Psoas muscle (tissue), 8 donors: ENCODE measurements at places on chromosomes 1 and 21.

DNA sequence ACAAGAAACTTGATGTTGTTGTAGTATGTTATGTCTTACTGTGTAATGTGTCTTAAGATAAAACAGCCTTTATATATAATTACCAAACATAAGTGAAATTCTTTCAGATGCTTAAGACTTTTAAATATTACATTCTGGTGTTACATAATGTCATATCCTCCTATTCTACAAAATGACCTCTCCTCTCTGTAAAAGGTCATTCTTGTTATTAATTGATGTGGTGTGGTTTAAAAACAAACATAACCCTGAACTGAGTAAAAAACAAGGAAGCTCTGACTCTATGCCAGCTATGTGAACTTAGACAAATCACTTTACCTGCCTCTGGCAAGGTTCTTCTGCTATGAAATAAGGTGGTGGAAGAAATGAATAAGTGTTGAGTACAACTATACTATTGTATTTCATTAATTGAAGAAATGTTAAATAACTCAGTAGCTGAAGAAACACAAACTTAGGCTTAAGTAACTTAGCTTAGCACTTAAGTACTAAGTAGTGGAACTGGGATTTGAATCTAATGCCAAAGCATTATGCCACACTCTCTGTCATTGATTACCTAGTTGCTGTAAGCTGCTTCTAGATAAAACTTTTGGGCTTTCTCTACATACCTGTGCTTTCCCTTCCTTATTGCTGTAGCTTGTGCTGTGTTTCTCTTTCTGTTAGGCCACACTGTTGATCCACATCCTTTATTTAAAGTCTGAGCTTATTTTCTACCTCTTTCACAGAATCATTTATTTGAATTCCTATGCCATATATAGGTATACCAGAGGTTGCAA lies 859 bp upstream of the ANGPTL1 start:
- no peak for DNase-seq

DNA sequence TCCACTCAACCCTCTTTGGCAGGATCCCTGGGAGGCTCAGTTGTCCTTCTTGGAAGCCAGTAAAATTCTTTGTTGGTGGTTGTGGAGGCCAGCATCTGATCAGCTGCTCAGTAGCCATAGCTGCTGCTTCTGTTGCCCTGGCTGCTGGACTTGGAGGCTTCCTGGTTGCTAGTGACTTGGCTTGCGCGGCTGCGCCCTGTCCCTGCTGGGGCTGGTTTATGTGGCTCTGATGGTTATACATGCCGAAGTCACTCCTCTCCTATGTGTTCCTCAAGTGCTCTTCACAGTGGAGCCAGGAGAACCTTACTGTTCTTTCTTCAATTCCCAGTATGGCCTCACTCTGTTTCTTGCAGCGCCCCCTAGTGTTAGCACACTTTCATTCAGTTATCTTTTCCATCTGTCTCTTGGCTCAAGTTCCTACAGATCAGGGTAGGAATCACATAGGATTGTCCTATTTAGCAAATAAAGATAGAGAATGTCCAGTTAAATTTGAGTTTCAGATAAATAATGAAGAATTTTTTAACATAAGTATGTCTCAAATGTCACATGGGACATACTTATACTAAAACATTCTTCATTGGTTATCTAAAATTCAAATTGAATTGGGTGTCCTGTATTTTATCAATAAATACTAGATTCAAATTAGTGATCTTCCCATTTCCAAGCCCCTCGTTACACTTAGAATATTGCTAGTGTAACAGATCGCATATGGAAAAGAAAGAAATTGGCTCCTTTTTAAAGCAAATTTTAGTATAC lies 176.5 kb downstream of the TGFB2 start:
- no peak for DNase-seq

DNA sequence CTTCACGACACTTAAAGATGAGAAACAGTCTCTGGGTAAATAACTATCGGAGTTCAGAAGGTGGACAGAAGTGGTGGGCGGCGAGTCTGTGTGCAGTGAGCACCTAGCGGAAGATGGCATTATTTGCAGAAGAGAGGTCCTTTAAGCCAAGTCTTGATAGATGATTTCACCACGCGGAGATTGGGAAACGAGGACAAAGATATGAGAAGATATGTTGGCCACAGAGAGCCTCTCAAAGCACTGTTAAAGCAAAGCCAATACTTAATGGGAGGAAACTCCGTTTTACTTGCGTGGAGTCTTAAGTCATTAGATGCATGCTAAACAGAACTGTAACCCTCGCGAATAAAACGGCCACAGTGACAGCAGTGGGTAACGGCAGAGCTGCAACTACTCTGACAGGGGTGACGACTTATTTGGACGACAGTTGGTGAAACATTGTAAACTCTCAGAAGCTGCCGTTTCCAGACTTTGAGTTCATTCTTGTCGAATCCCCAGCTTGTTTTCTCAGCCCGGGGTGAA lies 577 bp upstream of the CEP350 start:
- DNase-seq = no peak

- DNase-seq = no peak
Measured at GRCh38 chr1:164716992-164717703, 158.2 kb downstream of the PBX1 start.

- no peak for DNase-seq
Measured at GRCh38 chr1:99246152-99246551, 18.1 kb upstream of the PLPPR4 start.

- DNase-seq = no peak
Measured at GRCh38 chr1:201761871-201762270, 67.1 kb upstream of the IPO9 start.

- no peak for DNase-seq
Measured at GRCh38 chr1:112849425-112850033, 106.5 kb downstream of the SLC16A1 start.

- peak; percentile 44 for DNase-seq
Measured at GRCh38 chr21:45528981-45529784, 13.1 kb downstream of the SLC19A1 start.

- DNase-seq = no peak
Measured at GRCh38 chr1:160032165-160032820, 503 bp upstream of the PIGM start.

DNA sequence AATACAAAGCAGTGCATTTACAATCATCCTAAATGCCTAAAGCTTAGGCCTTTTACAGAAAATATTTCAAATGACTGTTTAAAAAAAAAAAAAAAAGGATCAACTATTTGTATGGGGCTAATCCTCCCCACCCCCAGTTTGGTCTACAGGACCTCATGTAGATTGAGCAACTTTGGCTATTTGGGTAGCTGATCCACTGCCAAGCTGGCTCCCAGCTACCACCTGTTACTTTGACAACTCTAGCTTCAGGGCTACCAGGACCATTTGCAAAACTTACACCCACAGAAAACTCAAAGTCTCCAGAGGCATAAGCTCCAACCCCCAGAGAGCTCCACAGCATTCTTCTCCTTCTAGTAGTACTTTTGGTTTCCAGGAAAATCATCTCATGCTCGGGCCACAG lies 29.4 kb downstream of the JAK1 start:
- DNase-seq = peak; percentile 75

DNA sequence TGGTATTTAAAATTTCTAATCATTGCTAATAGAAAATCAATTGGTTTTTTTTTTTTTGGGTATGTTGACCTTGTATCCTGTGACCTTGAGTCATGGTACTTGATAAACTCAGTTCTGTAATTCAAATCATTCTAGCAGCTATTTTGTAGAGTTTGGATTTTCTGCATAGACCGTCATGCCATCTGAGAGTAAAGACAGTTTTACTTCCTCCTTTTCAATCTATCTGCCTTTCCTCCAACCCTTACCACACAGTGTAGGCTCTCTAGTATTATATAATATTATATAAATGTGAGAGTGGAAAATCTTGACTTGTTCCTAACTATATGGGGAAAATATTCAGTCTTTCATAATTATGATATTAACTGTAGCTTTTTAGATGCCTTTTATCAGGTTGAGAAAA lies 7.0 kb downstream of the TDRD5 start:
- DNase-seq = no peak

DNA sequence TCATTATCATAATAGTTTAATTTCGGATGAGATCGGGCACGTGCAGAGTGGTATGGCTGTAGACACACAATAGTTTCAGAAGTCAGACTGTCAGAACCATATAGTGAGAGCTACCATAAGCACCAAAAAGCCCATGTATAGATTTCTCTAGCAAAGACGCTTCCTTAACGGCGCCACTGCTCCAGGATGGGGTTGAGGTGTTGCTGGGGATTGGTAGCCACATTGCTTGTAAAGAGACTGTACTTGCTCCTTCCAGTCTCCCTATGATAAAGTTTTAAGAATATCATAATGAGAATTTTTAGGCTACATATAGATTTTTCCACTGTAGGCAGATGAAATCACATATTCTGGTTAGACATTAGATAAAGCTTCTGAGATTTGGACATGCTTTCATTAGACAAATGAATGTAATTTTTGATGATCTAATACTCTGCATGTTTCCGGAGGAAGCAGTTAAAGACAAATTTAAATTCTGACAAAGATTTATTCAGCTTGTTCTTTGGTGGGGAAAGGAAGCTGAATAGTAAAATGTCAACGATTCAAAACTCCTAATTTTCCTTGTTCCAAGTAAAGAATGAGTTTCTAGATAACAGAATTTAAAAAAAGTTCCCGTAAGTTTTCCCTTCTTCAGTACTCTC lies 77.7 kb downstream of the MAP3K7CL start:
- DNase-seq = no peak

DNA sequence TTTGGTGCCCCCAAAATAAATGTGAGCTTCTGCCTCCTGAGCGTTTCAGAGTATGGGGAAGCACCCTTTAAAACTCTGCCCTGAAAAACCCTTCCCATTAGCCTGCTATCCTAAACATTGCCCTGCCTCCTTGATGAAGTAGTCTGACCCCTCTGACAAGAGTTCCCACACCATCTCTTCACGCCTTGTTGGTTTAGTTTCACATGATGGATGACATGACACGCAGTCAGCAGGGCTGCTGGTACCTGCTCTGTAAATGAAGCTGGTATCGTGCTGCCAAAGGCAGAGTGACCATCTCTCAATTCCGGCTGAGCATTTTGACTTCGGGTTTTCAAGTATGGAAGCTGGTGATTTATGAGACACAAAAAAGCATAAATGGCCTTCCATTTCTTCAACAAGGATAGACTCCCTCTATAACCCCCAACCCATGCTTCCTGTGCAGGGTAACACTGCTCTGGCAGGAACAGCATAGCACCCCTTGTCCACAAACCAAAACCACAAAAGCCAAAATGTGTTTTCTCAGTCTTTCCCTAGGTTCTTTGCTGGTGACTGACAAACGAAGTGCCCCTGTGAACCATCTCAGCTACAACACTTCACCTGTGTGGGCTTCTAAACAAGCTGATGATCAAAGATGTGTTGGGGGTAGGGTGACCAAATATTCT lies 444.6 kb downstream of the NUF2 start:
- no peak for DNase-seq

- DNase-seq = no peak
Measured at GRCh38 chr1:54284781-54285529, 85.0 kb downstream of the MRPL37 start.

GRCh38 chr1:211910113-211910884 lies 79.7 kb upstream of the LPGAT1 start:
- no peak for DNase-seq

DNA sequence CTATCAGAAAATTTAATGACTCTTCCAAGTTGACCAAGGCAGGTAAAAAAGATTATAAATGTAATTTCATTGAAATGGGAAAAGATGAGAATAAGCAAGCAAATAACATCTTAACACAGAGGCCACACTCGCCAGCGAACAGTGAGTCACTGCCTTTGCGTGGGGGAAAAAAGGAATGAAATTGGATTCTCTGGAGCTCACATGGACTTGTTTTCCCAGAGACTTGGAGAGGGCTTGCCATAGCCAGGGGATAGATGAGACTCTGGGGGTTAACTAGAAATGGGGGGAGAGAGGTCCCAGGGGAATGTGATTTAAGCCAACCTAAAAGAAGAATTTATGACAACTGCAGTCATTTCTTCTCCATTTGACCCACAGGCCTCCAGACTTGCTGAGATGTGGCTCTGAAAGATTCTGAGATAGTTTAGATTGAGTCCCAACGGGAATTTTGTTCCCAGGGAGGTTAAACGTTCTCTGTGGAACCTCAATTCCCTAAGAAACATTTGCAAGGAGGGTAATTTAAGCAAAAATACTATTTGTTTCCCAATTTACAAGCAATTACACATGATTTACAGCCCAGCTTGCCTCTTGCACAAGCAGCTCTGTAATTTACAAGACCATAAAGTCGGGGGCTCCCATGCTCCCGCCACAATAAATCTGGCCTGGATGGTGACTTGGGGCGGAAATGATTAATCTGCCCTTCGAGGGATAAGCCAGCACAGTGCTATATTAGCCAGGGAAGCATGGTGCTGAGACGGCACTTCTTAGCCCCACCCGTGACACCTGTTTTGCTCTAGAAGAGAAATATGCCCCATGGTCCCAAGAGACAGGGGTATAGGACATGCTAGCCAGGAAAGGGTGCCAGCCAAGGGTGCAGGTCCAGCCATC lies 68.8 kb downstream of the GRIK3 start:
- DNase-seq = no peak

GRCh38 chr21:27369978-27370571 lies 403.2 kb upstream of the ADAMTS5 start:
- DNase-seq = no peak

GRCh38 chr1:64519901-64520300 lies 50.0 kb downstream of the CACHD1 start:
- DNase-seq = no peak

DNA sequence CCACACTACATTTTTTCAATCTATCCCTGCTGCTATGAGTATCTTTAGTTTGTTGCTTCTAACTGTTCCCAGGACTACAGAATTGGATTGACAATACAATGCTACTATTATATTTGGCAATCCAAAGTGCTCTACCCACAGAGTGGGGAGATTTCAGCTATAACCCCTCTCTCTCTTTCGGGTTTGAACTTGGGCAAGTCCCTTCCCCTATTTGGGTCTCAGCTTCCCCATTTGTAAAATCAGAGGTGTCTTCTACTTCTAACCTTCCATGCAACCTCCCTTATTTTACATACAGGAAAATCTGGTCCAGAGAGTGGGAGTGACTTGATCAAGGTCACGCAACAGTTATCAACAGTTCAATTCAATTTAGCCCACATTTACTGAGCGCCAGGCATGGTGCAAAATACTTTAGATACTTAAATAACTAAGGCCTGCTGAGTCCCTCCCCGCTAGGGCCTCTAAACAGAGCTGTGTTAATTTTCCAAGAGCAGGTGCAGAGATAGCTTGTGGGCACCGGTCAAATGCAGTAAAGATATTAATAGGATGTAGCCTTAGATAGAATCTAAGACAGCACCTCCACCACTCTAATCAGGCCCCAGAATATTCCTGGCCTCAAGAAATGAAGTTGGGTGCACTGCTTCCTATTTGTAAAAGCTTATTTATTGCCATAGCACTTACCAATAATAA lies 9.4 kb upstream of the GPX7 start:
- DNase-seq = no peak

GRCh38 chr21:30996728-30997127 lies 41.5 kb downstream of the KRTAP19-8 start:
- DNase-seq = no peak
